ENCODE measurements at places on chromosomes 13 and 19.

GRCh38 chr13:42396901-42397655 is 125.1 kb downstream of the AKAP11 start:
- DNase-seq, result no peak

- no peak for DNase-seq
Measured at GRCh38 chr13:32889986-32890565, 126.1 kb upstream of the KL start.

GRCh38 chr19:16136185-16136999 is 7.1 kb upstream of the HSH2D start:
- DNase-seq, result no peak

GRCh38 chr19:31725051-31725450 is 375.8 kb upstream of the TSHZ3 start:
- DNase-seq, result no peak

DNA sequence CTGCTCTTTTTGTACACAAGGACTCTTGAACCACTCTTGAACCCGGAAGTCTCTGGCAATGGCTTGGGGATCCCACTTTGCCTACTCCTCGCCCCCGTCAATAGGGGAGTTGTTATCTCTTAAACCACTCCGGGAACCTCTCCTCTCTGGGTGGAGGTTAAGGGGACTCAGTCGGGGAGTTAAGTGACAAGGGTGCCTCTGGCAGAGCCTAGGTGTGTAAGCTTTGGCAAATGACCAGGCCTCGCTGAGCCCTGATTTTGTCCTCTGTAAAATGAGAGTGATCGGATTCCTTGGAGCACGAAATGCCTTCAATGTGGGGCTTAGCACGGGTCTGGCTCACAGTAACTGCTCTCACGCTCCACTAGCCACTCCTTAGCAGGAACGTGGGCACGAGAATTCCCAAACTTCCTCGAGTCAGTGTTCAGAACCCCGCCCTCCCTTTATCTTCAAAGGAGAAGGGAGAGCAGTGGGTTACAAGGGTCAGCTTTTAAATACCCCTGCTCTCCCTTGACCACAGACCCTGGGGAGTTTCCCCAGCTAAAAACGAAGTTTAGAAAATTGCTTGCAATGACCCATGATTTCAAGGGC is 193.3 kb downstream of the KATNAL1 start:
- peak; percentile 48 for DNase-seq

GRCh38 chr19:4456843-4457653 is 546 bp downstream of the UBXN6 start:
- DNase-seq, result peak; percentile 82
